ENCODE measurements at places on chromosomes 2 and 18.
A peak's percentile ranks its signal among the peaks of the same experiment; 100 is the strongest.

GRCh38 chr2:120720746-120721375 lies 14.8 kb upstream of the GLI2 start:
- no peak for DNase-seq

DNA sequence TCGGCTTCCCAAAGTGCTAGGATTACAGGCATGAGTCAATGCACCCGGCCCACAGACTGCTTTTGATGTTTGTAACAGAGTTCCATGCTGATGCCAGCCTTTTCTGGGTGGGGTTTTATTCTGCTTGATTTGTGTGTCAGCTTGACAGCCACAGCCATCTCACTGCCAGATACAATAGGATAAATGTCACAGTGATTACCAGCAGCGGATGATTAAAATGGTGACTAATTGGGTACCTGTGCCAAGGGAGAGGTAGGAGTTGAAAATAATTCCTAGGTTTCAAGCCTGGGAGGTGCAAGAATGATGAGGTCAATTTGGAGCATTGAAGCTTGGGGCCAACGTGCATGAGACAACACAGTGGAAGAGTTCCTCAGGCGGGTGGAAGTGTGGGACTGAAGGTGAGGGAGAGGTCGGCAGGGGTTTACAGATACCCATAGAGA lies 39.4 kb downstream of the SH2D6 start:
- no peak for DNase-seq

DNA sequence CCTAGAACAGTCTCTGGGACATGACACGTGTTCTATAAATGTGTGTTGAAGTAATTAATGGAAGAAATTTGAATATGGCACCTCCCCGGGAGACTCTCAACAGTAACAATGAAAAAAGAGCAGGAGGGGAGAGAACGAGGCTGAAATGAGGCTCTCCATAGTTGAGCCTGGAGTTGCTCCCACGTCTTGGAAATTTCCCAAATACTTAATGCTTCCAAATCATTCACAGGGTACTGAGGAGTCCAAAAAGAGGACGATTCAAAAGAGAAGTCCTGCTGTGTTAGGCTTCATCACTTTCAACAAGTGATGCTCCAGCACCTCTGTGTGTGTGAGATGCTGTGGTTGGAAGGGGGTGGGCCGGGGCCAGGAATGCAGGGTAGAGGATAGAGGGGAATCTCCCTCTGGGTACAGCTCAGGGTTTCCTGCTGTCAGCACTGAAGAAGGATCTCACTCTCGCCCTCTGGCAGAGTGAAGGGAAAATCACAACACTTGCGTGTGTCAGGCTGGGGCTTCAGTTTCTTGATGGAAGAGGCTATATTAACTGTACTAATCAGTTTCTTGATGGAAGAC lies 18.1 kb upstream of the ZNF407 start:
- no peak for DNase-seq

GRCh38 chr2:3257166-3257565 lies 120.5 kb downstream of the EIPR1 start:
- no peak for DNase-seq

DNA sequence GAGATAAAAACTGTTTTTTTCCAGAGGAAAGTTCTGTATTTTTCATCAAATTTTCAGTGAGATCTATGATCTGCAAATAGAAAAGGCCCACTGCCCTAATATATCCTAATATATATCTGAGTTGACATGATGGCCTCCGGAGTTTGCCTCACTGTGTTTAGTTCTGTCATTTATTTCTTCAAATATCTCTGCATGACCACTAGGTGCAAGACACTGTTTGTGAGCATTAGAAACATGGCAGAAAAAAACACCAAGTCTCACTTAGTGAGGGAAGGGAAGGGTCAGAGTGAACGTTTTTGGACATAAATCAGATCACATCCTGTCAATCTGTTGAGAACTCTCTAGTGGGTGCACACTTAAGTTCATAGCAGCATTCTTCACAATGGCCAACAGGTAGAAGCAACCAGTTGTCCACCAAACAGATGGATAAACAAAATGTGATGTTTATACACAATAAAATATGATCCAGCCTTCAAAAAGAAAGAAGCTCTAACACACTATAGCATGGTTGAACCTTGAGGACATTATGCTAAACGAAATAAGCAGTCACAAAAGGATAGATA lies 53.4 kb downstream of the SPIRE1 start:
- DNase-seq, result no peak

- DNase-seq, result peak; percentile 43
Observed at GRCh38 chr2:65368468-65368867, 63.9 kb downstream of the SPRED2 start.

DNA sequence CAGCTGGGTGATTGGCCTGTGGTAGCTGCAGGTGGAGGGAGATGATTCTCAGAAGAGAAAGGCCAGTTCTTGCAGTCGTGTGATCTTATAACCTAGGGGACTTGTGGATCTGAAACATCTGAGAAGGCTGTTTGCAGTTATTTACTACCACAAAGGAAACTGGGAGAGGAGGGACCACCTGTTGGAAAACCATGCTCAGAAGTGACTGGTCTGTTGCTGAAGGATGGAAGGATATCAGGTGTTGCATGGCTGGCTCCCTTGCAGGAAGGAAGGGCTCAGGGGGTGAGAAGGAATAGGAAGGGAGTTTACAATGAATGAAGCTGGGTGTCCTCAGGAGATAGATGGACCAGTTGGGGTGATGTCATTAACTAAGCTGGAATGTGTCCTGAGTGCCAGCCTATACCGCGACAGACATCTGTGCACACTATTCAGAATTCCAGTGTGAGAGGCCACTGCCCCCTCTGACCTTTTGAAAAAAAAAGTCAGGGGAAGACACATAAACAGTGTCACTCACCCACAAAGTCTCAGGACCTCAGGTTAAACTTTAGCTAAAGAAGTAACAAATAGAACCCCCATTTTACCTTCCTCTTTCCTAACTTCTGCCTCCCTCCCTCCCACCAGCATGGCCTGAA lies 17.5 kb downstream of the IGFBP2 start:
- no peak for DNase-seq

DNA sequence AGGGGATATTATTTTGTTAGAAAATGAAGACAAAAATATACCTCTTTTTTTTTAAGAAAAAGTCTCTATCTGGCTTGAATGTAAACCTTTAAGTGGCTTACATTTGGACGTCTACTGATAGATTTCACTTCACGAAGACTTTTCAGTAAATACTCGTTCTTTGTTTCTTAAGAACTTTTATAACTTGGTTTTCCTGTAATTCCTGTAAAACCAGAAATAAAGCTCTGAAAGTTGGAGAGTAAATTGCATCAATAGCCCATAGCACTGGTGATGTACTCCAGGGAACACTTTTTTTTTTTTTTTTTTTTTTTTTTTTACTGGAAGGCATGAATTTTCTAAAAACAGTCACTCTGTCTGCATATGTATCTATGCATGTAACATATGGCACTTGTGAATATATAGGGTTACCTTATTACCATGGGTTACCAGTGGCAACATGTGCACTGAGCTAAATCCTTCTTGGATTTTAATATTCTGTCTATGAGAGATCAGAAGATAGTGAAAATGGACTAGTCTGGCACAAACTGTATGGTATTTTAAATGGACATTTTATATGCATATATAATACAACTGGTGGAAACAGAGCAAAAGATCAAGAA lies 309.2 kb upstream of the TCF4 start:
- no peak for DNase-seq

- no peak for DNase-seq
Observed at GRCh38 chr2:14120376-14120775, 512.1 kb upstream of the LRATD1 start.
